Ureter (tissue), 1 donor: ENCODE measurements at places on chromosomes 4 and X.

GRCh38 chr4:124940387-124940786 lies 227.9 kb upstream of the ANKRD50 start:
- DNase-seq: no peak

DNA sequence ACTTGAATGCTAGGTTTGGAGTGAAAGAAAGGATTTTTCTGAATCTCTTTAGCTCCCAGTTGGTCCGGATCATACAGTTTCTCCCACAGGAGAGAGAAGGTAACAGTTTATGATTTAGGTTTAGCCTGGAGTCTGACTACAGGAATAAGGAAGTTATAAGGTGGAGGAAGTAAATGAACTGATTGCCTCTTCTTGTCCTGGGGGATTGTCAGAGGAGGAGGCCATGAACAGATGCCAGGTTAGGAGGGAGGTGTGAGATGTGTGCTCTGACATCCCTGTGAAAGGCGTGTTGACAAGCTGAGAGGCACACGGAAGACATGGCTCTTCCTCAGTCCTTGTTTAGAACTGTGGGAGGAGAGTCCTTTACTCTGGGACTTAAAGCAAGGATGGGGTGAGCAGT lies 64.4 kb downstream of the CHRNA9 start:
- no peak for DNase-seq

GRCh38 chr4:17688011-17688441 lies 73.6 kb downstream of the MED28 start:
- no peak for DNase-seq

GRCh38 chr4:62130637-62131036 lies 930.5 kb downstream of the ADGRL3 start:
- no peak for DNase-seq

- no peak for DNase-seq
These were observed 582.4 kb upstream of the FAM241A start for GRCh38 chr4:111562826-111563225.

GRCh38 chr4:55947254-55947882 lies 1.4 kb upstream of the CEP135 start:
- no peak for DNase-seq

- DNase-seq: no peak
These were observed 508.7 kb upstream of the HTR2C start for GRCh38 chrX:114075073-114075673.

DNA sequence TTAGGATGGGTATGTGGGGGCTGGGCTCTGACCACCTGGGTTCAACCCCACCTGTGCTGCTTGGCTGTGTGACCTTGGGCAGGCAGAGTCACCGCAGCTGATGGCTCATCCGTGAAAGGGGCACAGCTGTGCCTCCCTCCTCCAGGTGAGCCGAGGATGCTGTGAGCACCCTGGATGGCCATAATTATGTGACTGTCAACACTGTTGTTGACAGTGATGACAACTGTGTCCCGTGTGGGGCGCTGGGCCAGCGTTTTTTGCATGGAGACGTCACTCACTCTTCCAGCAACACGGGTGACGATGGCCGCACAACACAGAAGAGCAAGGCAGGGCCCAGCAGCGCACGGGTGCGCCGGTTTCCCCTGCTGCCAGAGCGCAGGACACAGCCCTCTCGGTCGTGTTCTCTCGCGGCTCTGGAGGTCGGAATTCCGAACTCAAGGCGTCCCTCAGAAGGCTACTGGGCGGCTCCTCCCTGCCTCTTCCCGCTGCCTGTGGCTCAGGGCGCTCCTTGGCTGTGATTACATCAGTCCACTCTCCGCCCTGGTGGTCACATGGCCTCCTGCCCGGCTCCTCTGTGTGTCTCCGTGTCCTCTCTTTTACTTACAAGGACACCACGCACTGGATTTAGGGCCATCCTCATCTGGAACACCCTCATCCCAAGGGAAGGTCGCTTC lies 1.3 kb downstream of the SH3TC1 start:
- peak; percentile 83 for DNase-seq

DNA sequence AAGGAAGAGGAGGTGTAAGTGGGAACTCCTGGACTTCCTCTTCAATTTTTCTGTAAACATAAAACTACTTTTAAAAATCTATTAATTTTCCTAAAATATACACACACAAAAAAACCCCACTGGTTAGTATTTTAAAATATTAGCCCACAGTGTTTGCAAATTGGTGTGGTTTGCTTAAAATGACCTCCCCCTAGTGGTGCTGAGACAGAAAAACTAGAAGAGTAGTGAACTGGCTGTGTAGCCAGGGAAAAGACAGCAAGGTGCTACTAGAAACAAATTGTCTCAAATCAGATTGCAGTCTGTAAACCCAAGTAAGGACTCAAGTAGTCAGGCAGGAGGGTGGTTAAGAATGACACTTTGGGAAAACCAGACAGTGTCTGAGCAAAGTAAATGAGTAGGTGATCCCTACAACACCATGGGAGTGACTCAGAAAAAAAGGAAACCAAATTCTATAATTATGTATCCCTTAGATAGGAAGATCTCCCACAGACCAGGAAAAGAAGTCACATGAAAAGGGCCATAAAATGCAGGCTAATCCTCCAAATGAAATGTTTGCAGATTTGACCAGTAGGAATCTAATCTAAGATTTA lies 26.0 kb downstream of the AMTN start:
- no peak for DNase-seq

DNA sequence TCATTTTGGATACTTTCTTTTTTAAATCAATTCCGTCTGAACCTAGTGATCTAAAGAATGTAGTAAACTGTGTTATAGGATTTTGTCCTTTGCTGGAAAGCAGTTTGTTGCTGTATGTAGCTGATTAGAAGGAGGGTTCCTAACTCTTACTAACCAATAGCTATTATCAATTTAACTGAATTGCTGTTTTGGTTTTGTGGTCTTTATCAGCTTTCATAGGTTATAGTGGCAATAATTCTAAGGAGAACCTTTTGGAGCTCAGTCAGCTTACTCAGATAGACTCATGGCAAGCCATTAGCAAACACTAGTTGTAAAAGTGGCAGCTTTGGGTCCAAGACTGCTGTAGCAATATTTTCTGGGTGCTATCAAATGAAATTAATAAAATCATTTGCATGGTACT lies 29.6 kb downstream of the SH3BGRL start:
- no peak for DNase-seq

DNA sequence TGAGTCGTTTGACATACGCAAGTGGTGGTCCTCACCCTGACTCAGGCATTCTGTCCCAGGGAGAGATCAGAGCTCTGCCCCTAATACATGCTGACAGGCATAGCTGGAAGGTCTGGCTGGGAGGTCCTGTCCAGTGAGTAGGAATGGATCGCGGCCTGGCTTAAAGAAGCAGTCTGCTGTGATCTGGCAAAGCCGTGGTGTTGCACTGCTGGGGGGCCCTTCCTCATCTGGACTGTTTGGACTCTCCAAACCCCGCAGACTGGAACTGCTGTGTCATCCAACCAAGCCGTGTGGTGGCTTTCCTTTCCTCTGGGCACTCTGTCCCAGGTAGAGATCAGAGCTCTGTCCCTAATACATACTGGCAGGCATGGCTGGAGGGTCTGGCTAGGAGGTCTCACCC lies 64.3 kb upstream of the MAGEB16 start:
- no peak for DNase-seq

- no peak for DNase-seq
These were observed 174.6 kb downstream of the SOWAHB start for GRCh38 chr4:76723373-76723772.

DNA sequence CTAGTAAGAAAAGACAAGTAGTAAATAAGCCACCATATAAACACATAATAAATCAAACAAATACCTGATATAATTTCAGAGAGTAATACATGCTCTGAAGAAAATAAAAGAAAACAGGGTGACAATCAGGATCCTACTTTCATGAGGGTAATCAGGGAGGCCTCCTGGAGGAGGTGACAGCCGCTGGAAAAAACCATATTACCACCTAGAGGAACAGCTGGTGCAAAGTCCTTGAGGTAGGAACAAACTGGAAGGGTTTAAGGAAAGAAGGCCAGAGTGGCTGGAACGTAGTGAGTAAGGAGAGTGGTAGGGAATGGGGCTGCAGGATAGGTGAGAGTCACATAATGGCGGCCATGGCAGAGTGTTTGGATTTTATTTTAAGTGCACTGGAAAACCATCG lies 19.1 kb upstream of the PLAC1 start:
- DNase-seq: no peak

DNA sequence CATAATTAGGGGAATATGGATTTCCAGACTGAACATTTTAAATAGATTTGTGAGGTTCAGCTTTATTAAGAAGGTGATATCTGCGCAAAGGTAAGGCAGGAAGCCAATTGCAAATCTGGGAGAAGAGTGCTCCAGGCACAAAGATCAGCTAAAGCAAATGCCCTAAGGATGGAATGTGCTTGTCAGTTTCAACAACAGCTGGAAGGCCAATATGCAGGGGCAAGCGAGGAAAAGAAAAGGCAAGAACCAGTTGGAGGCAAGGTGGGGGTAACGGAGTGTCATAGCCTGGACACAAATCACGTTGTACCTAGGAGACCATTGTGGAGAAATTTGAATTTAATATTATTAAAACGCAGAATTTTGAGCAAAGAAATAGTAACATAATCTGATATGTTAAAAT lies 1710.3 kb upstream of the PCDH7 start:
- DNase-seq: no peak

DNA sequence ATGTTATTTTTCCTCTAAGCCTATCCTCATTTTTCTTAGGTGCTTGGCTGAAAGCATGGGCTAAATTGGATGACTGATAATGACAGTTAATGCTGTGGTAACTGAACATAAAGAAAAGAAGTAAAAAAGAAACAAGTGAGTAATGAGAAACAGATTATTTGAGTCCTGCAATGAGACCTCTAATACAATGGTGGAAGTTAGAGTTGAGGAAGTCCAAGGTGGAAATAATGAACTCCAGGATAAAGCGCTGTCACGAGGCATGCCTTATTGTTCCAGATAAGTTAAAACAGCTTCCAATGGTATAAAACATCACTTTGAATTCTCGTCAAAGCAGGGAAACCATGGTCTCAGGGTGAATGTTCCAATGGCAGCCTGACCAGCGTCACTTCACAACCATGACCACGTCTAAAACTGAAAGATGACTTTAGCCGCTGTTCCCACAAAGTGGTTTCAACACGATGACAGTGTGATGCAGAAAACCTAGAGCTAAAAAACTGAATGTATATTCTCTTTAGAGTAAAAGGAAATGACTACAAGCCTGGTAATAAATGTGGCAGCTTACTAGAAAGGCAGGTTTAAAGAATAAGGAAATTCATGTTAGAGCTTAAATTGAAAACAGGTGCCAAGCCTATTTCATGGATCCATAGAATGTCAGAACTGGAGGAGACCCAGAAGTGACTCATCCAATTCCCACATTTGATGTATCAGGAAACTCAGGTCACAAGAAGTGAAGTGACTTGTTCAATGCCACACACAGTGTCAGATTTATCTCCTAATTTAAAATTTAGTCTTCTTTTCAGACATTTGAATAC lies 202.6 kb upstream of the GYPA start:
- DNase-seq: no peak

DNA sequence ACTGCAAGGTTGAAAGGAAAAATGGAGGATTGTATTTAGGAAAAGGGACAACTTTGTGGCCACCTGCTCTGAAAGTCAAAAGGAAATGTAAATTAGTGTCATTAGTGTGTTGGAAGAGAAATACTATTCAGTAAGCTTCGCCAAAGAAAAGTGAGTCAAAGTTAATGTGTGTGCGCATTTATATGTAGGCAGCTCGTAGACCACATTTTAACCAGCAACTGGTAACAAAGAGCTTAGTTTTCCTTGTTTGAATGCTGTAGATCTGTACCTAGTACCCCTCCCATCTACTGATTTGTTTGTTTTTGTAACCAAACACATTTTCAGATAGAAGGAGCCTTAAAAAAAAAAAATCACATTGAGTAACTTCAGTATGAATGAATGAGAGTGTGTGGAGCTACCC lies 69.3 kb downstream of the GPAT3 start:
- no peak for DNase-seq

GRCh38 chr4:5142726-5143125 lies 91.4 kb downstream of the STK32B start:
- DNase-seq: peak; percentile 44

- DNase-seq: no peak
These were observed 95.4 kb downstream of the MBNL3 start for GRCh38 chrX:132393485-132393884.

- DNase-seq: no peak
These were observed 295.6 kb downstream of the SH2D1A start for GRCh38 chrX:124641737-124642491.

- no peak for DNase-seq
These were observed 62.4 kb downstream of the JADE1 start for GRCh38 chr4:128871948-128872347.

GRCh38 chr4:76806346-76806745 lies 91.6 kb downstream of the SOWAHB start:
- no peak for DNase-seq

- no peak for DNase-seq
These were observed 54.5 kb downstream of the MID2 start for GRCh38 chrX:107880054-107880610.

DNA sequence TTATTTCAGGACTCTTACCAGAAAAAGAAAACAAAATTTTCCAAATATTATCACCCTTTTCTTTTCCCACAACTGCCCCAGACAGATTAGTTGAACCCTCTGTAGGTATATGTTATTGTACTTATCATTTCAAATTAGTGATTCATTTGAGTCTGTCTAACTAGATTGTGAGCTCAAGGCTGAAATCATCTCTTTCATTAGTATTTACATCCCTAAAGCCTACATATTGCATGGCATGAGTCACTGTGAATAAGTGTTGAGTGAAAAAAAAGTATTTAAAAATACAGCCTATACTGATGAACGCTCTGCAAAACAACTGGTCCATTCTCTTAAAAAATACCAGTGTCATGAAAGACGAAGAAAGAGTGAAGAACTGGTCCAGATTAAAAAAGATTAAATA lies 3.9 kb downstream of the PAGE3 start:
- DNase-seq: no peak

DNA sequence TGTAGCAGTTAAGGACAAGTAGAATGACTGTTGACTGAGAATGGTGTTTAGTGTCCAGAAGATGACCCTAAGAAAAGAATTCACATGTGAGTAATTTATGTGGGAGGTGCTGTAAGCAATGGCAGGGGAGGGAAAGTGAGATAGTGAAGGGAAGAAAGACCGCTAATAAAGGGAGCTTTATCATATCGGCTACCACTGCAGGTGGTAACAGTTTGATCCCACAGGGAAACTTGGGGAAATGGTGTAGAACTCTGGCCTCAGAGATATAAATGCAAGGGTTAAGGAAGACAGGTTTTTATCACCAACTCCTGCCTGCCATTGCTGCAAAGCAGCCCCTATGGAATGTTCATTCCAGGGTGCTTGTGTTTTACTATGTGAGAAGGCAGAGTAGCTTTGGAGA lies 489.6 kb downstream of the STPG2 start:
- DNase-seq: no peak

DNA sequence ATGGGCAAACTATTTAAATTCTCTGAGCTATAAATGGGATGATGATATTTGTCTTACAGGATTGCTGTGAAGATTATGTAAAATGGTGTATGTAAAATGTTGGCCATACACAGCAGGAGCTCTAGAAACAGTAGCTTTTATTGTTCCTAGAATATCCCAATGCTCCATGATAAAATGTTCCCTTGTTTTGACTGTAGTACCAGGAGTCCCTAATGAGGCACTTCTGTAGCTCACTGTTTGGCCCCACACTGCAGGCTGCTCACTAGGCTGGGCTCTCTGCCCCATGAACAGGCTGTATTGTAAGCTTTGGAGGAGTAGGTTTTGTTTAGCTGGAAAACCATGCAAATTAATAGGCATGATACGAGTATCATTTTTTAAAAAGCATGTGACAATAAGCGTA lies 3.3 kb upstream of the FGA start:
- no peak for DNase-seq
